Colonic mucosa (tissue), 4 donors: ENCODE measurements at places on chromosomes 3 and 15. TPM values are rescaled to one million over a fixed set of nuclear protein-coding genes. Genes with fewer than 3 reads are reported as not detected.

DNA sequence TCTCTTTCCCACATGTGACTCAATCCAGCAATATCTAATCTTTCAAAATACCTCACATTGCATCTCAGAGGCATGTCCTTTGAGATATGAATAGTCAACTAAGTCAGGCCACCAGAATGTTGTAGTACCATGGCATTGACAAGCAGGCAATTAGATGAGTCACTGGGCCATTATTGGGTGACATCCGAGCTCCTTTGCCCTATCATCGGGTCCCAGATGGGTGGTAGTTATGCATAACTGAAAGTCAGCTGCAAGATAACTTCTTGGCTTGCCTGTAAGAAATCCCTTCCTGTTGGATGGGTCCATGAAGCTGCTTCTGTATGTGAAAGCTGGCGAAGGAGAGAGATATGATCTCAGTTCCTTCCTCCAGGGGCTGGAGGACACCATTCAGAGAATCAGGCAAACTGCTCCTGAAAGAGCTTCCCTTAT lies 32.8 kb downstream of the ARRDC4 start:
- DNase-seq, result no peak
- no peak overlapping the region for H3K27ac ChIP-seq
- no peaks in the 10 kb centered on the region for H3K36me3 ChIP-seq
- H3K4me3 ChIP-seq, result no peak overlapping the region

DNA sequence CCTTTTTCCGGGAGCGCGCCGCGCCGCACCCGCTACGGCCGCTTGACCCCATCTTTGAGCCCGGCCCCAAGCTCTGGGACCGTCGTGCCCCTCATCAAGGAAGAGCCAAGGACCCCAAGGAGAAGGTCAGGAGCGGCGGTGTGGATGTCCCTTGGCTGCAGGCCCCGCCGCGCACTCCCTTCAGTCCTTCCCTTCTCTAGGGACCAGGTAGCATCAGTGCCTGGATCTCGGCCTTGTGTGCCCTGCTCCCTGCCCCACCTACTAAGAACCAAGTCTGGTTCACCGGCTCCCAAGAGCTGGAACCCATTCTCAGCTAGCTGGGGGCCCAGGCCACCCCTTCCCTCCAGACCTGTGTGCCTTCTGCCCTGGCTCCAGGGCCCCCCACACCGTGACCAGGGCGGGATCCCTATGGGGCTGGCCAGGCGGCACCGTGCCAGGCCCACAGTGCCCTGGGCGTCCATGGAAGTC lies 69.3 kb upstream of the CGNL1 start:
- no peaks in the 10 kb centered on the region for H3K27me3 ChIP-seq
- H3K36me3 ChIP-seq, result no peaks in the 10 kb centered on the region
- no peak for DNase-seq
- H3K4me1 ChIP-seq, result peaks cover 12% of the 10 kb centered on the region
- H3K4me3 ChIP-seq, result peak overlapping the region; percentile 45

Gene ALDH1A2
- 1.9 TPM for total RNA-seq

Gene DAZL
- total RNA-seq, result not detected

DNA sequence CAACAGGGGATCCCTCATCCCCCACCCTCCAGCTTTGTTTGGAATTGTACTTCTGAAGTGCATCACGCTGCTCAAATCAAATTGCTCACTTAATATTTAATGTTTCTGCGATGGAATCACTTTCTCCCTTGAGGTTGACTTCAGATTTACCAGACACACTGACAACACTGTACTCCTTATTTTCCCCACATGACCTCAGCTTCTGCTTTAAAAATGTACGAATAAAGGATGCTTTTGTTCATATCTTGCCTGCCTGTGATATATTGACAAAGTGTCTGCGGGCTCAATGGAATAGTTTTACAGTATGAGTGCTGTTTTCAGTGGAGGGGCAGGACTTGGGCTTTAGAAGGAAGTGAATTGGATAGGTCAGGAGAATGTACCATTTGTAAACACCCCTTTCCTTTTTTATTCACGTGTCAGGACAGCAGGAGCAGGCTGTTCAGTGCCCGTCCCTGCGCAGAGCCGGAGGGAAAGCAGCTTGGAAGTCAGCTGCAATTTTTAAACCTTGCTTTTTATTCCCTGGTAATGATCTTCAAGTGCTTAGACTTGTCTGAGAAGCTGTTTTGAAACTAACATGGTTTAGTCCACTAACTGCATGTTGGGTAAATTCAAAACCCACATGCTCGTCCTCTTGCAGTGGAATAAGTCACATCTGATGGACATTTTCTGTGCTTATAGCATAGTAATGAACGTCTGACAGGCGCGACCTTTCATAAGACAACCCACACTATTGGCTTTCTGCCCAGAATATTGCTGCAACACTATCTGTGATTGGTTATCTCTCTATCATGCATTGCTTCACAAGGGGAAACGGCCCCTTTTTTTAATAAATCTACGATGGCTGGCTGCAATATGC lies 29.9 kb downstream of the MBNL1 start:
- no peaks in the 10 kb centered on the region for H3K27me3 ChIP-seq
- H3K4me1 ChIP-seq, result peaks cover 3% of the 10 kb centered on the region
- DNase-seq, result peak; percentile 74
- peak overlapping the region; percentile 29 for H3K4me3 ChIP-seq
- H3K36me3 ChIP-seq, result no peaks in the 10 kb centered on the region
- peak overlapping the region; percentile 81 for H3K27ac ChIP-seq

- no peaks in the 10 kb centered on the region for H3K27me3 ChIP-seq
- DNase-seq, result peak; percentile 34
- no peak overlapping the region for H3K4me3 ChIP-seq
- H3K4me1 ChIP-seq, result no peaks in the 10 kb centered on the region
- H3K27ac ChIP-seq, result no peak overlapping the region
Observed at GRCh38 chr3:161274691-161275298, 53.7 kb downstream of the NMD3 start.

DNA sequence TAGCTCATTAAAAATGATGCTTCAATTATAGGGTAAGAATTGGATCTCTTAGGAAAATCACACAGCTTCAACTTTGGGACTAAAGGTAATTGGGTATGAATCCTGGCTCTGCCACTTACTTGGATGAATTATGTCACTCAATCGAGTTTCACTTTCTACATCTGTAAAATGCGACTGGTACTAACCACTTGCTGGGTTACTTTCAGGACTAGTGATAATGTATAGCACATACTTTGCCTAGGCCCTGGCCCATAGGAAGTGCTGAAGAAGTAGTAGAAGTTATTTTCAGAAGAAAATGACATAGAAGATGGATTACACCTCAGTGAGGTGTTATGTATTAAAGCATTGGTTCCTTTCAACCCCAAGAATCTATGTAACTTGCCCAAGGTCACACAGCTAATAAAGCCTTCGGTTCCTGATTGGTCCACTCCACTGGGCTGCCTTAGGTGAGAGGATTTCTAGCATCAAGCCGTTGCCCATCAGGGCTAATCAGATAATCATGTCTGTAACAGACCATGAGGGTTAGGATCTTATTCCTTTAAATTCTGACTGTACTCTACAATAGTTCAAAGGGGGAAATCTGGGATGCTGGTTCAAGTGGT lies 29.4 kb upstream of the AP4E1 start:
- no peak overlapping the region for H3K4me3 ChIP-seq
- no peaks in the 10 kb centered on the region for H3K4me1 ChIP-seq
- no peaks in the 10 kb centered on the region for H3K36me3 ChIP-seq
- DNase-seq, result no peak
- no peak overlapping the region for H3K27ac ChIP-seq

DNA sequence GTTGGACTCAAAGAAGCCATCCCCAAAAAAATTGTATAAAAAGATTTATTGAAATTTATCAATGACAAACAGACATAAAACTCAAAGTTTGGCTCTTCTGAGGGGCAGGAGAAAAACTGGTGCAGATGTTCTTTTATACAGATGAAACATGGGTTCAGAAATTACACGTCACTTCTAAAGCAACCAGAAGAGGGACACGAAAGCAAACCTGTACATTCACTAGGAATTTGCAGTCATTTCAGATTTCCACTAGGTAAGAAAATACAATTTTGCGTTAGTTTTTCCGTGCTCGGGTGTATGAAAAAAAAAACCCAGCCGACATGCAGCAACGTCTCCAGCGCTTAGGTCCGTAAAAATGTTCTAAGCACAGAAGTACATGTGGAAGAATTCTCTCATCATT lies 41.8 kb downstream of the ANP32A start:
- H3K27me3 ChIP-seq, result no peaks in the 10 kb centered on the region
- peaks cover 7% of the 10 kb centered on the region for H3K36me3 ChIP-seq
- no peaks in the 10 kb centered on the region for H3K4me1 ChIP-seq
- H3K4me3 ChIP-seq, result no peak overlapping the region
- no peak overlapping the region for H3K27ac ChIP-seq

Gene CORO2B
- total RNA-seq, result 0.77 TPM

GRCh38 chr3:13700362-13700761 lies 151.4 kb downstream of the FBLN2 start:
- no peak overlapping the region for H3K27ac ChIP-seq
- no peaks in the 10 kb centered on the region for H3K36me3 ChIP-seq
- DNase-seq, result no peak
- H3K4me3 ChIP-seq, result no peak overlapping the region
- H3K27me3 ChIP-seq, result no peaks in the 10 kb centered on the region

GRCh38 chr3:57826245-57826951 lies 70.3 kb downstream of the SLMAP start:
- DNase-seq, result no peak
- no peak overlapping the region for H3K27ac ChIP-seq
- no peak overlapping the region for H3K4me3 ChIP-seq
- H3K36me3 ChIP-seq, result no peaks in the 10 kb centered on the region

DNA sequence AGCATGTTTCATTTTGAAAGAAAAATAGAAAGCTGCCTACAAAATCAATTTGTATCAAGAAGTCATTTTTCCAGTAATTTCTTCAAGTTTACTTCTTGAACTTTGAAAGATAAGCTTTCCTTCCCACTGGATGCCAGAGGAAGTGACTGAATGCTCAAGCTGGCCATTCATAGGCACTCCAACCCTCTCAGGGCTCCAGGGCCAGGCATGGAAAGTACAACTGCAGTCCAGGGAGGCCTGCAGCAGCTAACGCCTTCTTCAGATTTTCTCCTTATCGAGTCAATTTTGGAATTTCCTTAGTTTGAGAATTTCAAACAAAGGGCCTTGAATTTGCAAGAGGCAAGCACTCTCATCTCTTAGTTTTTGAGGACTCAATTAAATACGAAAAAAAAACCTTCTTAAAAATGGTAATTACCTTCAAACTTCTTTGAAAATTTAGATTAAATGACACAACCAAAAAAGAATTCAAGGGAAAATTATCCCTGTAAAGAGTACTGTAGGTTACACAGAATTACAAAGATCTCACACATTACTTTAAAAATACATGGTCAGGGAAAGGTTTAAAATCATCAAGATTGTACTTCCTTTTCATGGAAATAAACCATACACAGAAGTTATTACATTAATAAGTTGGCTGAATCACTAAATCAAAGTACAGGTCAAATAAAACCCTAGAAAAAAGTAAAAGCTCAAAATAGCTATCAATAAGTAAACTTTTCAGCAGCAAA lies 2.5 kb downstream of the UBP1 start:
- H3K4me3 ChIP-seq, result peak overlapping the region; percentile 70
- H3K27me3 ChIP-seq, result no peaks in the 10 kb centered on the region
- peaks cover 6% of the 10 kb centered on the region for H3K4me1 ChIP-seq
- peak overlapping the region; percentile 100 for H3K27ac ChIP-seq
- peak; percentile 28 for DNase-seq

- no peak overlapping the region for H3K4me3 ChIP-seq
- H3K27ac ChIP-seq, result no peak overlapping the region
- no peaks in the 10 kb centered on the region for H3K4me1 ChIP-seq
- H3K36me3 ChIP-seq, result no peaks in the 10 kb centered on the region
- no peaks in the 10 kb centered on the region for H3K27me3 ChIP-seq
- DNase-seq, result no peak
Observed at GRCh38 chr3:134132961-134133360, 103.2 kb upstream of the SLCO2A1 start.

GRCh38 chr3:144073698-144074097 lies 102.1 kb downstream of the DIPK2A start:
- no peaks in the 10 kb centered on the region for H3K36me3 ChIP-seq
- DNase-seq, result no peak
- H3K4me1 ChIP-seq, result no peaks in the 10 kb centered on the region

Gene GOLGA6L26
- total RNA-seq, result not detected

GRCh38 chr3:38649500-38650247 lies at the start of gene SCN5A:
Gene SCN5A, minus strand, starts transcription at chr3:38649687. Its CDS starts 16,380 bp downstream, at chr3:38633307.
- H3K4me3 ChIP-seq, result peak within 1 kb of the TSS; percentile 44
- no peaks in the 10 kb centered on the region for H3K36me3 ChIP-seq
- H3K27ac ChIP-seq, result no peak within 1 kb of the TSS
- peaks cover 5% of the 10 kb centered on the region for H3K4me1 ChIP-seq

Gene HDGFL3
- 16.7 TPM for total RNA-seq

- no peak overlapping the region for H3K4me3 ChIP-seq
- no peaks in the 10 kb centered on the region for H3K27me3 ChIP-seq
- no peaks in the 10 kb centered on the region for H3K36me3 ChIP-seq
- DNase-seq, result no peak
- no peaks in the 10 kb centered on the region for H3K4me1 ChIP-seq
- no peak overlapping the region for H3K27ac ChIP-seq
Observed at GRCh38 chr3:171145798-171146197, 119.3 kb upstream of the SLC2A2 start.

- no peaks in the 10 kb centered on the region for H3K36me3 ChIP-seq
- H3K27ac ChIP-seq, result no peak overlapping the region
- no peak overlapping the region for H3K4me3 ChIP-seq
- no peaks in the 10 kb centered on the region for H3K27me3 ChIP-seq
- H3K4me1 ChIP-seq, result no peaks in the 10 kb centered on the region
Observed at GRCh38 chr3:110773413-110773954, 298.1 kb upstream of the NECTIN3 start.
